Fibroblast of the aortic adventitia (primary cell): ENCODE measurements at places on chromosomes 5 and 9. TPM values are rescaled to one million over a fixed set of nuclear protein-coding genes. Genes with fewer than 3 reads are reported as not detected.

GRCh38 chr9:92151691-92152393 lies 36.6 kb upstream of the SPTLC1 start:
- DNase-seq: peak; percentile 56

- DNase-seq: no peak
Observed at GRCh38 chr5:136195971-136196820, 3.2 kb upstream of the SMIM32 start.

Gene RNF180
- total RNA-seq: 1.4 and 3.4 TPM in 2 replicates

DNA sequence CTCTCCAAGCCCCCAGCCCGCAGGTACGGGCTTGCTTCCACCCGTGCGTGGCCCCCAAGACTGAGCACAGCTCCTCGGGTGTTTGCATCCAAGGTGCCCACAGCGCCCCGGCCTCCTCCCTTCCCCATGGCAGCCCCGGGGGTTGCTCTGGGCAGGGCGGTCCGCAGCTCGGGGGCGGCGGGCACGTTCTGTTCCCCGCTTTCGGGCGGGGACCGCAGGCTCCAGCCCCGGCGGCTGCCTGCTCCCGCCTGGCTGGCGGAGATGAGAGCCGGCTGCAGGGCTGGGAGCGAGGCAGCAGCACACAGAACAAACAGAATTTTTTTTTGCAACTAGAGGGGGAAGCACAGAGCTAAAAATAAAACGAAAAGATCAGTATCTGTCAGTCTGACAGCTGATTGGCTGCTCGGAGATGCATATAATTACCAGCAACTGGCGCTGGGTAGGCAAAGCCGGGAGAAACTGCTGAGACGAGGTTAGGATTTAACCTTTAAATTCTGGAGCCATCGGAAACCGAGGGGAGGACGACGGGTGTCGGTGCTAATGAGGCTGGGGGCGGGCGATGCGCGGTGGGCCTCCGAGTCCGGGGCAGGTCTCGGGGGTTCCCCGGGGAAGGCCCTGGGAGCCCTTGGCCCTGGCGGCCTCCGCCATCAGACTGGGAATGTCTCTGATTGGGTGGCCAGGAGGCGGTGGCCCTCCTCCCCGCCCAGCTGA lies 142.7 kb upstream of the IER5L start:
- peak; percentile 91 for DNase-seq

Gene NUTM2F
- not detected in 2 replicates for total RNA-seq

DNA sequence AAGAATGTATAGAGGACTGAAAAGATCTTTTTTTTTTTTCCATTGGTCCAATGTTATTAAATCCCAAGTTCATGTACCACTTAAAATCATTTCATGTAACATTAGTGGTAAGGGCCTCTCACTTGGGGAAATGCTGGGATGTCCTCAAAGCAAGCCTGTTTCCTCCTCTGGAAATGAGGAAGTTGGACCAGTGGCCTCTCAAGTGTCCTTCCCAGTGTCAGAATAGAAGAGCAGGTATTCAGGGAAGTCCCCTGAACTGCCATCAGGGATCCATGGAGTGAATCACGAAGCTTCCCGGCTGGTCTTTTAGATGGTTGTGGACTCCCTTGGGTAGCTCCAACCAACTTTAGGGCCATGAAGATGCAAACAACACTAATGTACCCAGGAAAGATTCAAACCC lies 55.2 kb upstream of the AFAP1L1 start:
- no peak for DNase-seq

DNA sequence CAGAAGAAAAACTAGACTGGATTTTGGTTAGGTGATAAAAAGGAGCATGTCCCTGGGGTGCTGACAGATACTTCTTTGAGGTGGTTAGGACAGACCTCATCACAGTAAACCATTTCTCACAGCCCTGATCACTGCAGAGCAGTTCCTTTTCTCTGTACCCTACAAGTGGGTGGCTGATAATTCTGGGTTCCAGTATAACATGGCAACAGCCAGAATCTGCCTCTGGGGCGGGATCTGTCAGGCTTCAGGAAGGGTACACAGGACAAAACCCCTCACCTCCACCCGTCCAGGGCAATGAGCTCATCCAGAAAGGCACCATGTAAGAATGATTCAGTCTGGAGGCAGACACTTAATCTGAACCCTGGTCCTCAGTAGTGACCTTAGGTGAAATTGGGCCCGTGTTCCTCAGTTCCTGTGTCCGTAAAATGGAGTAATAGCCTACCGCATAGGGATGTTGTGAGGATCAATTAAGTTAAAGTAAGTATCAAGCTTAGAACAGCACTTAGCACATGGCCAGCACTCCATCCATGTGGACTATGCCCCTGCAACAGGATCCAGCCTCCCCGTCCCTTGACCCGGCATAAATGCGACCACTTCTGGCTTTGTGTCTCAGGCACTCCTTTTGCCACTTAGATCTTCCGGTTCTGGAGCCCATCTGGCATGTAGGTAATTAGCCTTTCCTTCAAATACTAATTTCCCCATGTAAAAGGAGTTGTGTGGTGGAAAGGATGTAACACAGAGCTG lies 129.2 kb downstream of the LHFPL2 start:
- no peak for DNase-seq

- DNase-seq: no peak
Observed at GRCh38 chr5:118882666-118883065, 105.7 kb downstream of the DTWD2 start.

GRCh38 chr5:7518947-7519560 lies 123.1 kb downstream of the ADCY2 start:
- no peak for DNase-seq

DNA sequence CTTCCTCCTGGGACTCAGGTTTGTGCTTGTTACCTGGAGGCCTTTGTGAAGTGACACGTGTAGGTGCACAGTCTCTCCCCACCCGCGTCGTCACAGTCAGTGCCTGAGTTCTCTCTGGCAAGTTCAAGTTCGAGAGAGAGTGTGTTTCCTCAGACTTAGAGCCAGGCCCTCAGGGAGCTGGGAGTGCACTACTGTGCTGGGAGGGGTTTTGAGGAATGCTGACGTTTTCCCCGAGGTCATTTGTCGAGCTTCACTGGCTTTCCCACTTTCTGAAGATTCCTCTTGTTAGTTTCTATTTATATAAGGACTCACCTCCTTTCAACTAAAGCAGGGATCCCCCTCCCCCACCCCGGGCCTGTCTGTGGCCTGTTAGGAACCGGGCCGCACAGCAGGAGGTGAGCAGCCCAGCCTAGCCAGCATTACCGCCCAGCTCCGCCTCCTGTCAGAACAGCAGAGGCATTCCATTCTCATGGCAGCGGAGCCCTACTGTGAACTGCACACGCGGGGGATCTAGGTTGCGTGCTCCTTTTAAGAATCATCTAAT lies 209.2 kb downstream of the DIRAS2 start:
- no peak for DNase-seq

- DNase-seq: no peak
Observed at GRCh38 chr5:111225926-111226325, 1.7 kb downstream of the CAMK4 start.

DNA sequence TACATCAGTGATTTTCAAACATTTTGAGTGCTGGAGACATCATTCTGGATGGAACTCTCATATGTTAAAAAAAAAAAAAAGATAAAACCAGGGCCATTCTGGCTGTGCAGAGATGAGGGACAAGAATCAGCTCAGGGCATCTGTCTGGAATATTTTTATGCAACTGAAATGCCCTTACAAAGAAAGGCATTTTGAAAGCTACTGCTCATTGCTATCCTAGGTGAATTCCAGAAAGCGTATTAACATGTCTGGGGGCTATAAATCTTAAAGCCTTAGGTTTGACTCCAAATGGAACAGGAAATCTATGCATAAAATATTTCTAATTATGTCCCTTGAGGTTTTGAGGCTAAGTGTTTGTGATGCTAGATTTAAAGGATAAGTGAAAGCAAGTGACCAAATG lies 14.9 kb upstream of the PCSK1 start:
- no peak for DNase-seq

Gene CDH12
- 0.09 TPM in 1 of 2 replicates, not detected in the other for total RNA-seq

GRCh38 chr9:3018691-3019230 lies 174.9 kb upstream of the PUM3 start:
- no peak for DNase-seq

DNA sequence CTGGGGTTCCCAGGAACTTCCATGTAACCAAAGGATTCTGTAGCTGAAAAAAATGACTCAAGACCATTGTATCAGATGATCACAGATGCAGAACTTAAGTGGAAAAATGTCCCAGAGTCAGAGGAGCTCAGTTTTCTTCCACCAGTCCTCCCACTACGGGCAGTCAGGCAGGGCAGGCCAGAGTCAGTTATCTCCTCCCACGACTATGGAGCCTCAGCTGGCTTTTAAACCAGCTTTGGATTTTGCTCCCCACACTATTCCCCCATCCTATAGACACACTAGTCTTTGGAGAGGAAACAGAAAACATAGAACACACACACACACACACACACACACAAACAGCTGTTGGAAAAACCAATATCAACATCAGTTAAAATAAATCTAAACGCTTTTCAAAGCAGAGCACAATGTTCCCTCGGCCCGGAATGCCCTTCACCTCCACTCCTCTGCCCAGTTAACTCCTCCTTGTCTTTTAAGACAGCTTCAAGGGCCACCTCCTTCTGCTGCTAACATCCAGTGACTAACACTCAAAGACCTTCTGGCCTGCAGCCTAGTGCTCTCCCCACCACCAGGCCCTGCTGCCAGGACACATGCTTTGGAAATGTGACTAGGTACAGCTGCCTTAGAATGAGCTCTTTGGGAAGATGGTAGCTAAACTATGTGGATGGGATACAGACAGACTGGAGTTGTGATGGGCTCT lies 56.8 kb downstream of the NIPAL4 start:
- peak; percentile 92 for DNase-seq

Gene ARHGEF37
- 2.6 and 2.7 TPM in 2 replicates for total RNA-seq

DNA sequence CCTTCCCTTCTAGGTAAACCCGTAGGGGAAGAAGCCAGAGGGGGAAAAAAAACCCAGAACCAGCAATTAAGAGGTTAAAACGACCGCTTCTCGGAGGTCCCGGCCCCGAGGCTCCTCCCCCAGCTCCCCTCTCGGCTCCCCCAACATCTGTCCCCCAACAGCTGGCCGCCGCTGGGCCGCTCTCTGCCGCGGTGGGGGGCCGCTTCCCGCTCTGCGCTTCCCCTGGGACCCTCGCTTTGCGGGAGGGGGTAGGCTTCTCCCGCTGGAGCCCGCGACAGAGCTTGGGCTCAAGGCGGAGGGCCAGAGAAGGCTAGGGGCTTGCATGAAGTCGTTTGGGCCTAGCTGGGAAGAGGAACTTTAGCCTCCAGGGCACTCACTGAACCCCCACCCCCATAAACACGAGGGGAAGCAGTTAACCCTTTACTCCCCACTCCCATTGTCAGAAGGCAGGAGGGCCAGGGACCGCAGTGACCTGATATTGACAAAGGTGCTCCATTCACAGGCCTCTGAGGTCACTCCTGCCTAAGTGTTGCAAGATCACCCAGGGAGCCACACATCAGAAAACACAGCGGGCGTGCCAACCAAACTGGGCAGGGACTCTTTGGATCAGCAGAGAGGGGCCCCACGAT lies 7.5 kb downstream of the LHX6 start:
- no peak for DNase-seq

DNA sequence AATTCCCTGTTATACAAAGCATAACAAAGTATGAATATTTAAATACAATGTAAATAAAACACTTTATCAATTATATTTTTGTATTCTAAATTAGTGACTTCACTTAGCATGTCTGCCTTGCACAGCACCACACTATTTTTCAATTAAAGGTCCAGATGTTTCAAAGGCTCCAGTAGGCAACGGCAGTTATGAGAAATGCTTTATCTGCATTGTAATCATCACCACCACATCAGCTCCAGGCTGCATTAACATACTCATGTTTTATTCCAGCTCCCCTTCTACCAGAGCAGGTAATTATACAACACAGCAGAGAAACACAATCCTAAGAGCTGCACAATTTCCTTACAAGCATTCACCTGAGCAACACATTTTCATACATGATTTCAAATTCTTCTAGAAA lies 102.8 kb downstream of the MAPKAP1 start:
- DNase-seq: no peak

GRCh38 chr5:131974622-131974955 lies 29.1 kb upstream of the MEIKIN start:
- DNase-seq: no peak

DNA sequence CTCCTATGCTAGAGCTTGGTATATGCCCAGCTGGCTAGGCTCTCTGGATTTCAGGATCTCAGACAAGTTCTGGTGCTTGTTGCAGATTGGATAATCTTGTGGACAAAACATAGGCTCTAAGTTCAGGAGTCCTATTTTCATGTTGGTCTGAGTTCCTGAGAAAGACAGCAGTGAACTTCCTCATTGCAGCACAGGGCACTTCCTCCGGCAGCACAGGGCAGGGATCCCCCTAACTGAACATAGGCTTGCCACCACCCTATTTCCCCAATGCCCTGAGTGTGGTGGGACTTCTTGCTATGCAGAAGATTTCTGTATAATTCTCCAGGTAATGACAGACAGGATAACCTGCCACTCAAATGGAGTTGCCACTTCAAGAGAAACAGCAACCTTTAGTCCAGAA lies 220.1 kb downstream of the PIK3R1 start:
- DNase-seq: no peak

- peak; percentile 99 for DNase-seq
Observed at GRCh38 chr5:32027717-32028458, 146.2 kb downstream of the GOLPH3 start.

Gene ECM2
- 23.3 and 74.6 TPM in 2 replicates for total RNA-seq

- peak; percentile 33 for DNase-seq
Observed at GRCh38 chr9:70835323-70835722, 286.1 kb downstream of the TRPM3 start.

DNA sequence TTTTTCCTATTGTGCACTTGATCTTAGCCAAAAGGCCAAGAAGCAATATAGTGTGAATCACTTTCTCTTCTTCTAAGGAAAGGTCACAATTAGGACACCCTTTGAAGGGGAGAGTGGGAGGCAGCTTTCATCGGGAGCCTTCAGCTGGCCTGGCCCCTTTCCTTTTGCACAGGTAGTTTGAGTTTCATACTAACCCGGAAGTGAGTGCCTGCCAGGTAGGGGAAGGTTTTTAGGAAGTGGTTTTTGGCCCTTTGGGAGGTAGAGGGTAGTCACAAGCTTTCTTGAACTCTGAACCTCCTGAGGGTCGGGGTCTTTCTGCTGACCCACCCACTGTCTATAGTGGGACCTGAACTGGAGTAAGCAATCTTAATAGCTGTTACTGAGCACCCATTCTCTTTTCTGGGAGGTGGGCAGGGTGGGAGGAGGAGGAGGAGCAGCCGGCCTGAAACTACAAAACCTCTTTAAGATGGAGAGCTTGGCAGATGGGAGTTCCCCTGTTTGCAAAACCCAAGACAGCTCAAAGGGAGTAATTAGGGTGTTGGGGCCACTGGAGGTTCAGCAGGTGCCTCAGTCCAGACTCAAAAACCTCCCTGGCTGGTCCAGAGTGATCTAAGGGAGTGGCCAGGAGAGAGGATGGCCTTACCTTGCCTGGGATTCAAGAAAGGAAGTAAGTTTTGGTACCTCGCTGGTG lies 6.0 kb downstream of the LARP1 start:
- no peak for DNase-seq
